Peyer's patch (tissue), 4 donors: ENCODE measurements at places on chromosomes 2 and 18.

DNA sequence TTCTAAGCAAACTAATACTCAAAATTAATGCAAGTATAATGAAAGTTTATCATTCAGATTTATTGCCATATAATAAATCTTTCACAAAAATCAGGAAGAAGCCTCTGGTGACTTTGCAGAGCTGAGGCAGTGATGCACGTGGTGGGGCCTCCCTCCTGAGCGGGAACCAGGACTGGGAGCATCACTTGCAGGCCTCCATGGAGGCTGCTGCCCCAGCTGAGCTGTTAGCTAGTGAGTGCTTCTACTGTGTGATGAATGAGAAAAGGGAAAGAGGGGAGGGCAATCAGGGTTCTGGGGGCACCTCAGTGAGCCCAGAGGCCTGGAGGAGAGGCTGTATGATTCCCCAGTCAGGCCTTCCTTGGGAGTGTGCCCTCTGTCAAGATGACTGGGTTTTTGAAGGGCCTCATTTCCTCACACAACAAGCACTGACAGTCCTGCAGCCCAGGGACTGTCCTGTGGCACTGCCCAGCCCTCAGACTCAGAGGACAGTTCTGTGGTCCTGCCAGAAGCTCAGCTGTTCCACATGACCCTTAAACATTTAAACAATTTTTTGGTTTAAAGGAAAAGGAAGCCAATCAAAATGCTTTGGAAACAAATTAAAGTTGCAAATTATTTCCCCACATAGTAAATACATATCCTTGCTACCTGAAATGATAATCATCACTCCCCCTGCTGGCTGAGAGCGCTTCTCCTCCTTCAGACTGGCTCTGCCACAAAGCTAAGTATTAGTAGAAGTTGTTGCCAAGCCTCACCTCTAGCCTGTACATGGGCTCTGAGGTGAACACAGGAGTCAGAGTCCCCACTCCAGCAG, 90.9 kb upstream of the SMAD7 start:
- DNase-seq: peak; percentile 52

DNA sequence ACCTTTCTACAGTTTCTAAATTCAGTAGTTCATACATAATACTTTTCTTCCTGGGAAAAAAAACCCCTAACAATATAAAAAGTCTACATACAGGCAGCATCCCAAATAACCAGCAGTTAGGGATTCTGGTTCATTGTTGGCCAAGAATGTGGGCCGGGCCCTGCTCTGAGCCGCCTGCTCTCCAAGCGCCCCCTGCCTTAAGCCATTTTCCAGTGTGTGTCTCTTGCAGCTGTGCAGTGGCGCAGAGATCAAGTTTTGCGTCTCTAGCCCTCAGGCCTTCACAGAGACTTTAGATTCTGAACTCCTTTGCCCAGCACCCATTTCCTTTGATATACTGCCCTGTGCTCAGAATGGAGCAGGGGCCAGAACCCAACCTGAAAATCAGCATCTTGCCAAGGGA, 32.9 kb downstream of the RMC1 start:
- no peak for DNase-seq

DNA sequence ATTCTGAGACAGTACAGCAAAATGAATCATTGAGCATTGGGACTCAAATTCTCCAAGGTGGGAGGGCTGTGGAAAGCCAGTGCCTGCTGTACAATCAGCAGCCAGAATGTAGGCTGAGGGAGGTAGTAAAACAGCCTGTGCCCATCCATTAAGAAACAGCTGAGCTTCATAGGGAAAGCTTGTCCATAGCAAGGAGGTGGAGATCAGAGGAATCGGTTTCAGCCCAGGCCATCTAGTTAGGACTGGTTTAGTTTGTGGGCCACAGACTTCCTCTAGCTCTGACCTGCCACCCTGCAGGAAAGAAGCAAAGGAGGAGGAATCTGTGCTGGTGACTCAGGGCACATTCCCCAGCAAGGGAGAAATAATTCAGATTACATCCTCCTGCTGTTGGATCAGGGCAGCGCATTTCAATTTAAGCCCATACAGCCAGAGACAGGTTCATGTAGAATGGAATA, 333.4 kb downstream of the SETBP1 start:
- no peak for DNase-seq

DNA sequence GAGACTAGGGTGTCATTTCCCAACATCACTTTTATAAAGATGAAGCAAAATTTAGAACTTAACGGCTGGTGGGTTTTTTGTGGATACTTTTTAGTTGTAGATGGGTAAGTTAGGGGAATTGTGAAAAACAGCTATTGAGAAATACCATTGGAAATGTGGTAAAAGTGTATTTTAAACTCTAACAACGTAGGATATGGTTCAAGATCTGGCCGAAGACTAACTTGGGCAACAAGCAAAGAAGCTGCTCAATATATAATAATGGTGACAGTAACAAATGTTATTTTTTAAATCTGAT, 1.6 kb downstream of the DNAH7 start:
- no peak for DNase-seq

DNA sequence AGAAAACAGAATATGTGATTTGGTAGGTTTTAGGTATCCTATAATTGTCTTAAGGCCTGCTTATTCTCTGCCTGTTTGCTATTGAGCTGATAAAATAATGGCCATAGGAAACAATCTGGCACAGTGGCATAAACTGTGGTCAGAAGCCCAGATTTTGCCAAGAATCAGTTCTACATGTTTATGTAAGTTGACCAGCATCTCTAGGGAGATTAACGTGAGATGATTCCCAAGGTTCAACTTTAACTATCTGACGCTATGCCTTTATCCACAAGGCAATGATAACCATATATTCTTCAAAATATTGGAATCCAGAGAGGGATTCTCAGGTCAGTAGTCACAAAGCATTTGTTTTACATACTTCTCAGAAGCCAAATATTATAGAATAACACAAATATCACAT, 25.6 kb downstream of the AP1S3 start:
- DNase-seq: no peak
